ENCODE measurements at places on chromosomes 2 and 18.

GRCh38 chr2:173762864-173763263, 202.3 kb downstream of the SP3 start:
- DNase-seq = no peak
- H3K27me3 ChIP-seq = no peaks in the 10 kb centered on the region
- H3K4me1 ChIP-seq = peaks cover 22% of the 10 kb centered on the region
- no peaks in the 10 kb centered on the region for H3K36me3 ChIP-seq

DNA sequence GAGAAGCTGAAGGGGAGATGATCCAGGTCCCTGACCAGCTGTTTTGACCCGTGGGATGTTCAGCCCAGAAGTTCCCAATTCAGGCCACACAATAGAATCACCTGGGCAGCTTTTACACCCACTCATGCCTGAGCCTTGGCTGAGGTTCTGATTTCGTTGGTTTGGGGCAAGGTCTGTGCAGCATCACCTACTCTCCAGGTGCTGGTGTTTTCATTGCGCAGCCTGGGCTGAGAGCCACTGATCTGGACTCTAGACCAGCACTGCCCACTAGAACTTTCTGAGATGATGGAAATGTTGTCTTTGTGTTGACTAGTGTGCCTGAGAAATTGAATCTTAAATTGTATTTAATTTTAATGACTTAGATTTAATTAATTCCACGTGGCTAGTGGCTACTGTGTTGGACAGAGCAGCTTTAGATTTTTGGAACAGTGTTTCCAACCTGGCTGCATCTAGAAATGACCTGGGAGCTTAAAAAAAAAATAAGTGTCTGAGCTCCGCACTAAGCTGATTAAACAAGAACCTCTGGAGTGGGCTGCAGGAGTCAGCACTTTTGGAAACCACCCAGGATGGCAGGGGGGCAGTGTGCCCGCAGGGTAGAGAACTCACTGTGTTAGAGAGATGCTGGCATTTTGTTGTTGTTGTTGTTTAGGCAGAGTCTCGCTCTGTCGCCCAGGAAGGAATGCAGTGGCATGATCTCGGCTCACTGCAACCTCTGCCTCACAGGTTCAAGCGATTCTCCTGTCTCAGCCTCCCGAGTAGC, 33.7 kb downstream of the DYSF start:
- H3K27ac ChIP-seq = no peak overlapping the region
- no peak for DNase-seq
- no peak overlapping the region for H3K4me3 ChIP-seq
- no peaks in the 10 kb centered on the region for H3K27me3 ChIP-seq
- peaks cover 11% of the 10 kb centered on the region for H3K4me1 ChIP-seq

GRCh38 chr2:46381871-46382270, 84.7 kb downstream of the EPAS1 start:
- no peaks in the 10 kb centered on the region for H3K36me3 ChIP-seq
- no peak for DNase-seq
- peaks cover 3% of the 10 kb centered on the region for H3K4me1 ChIP-seq
- H3K4me3 ChIP-seq = no peak overlapping the region
- peaks cover 47% of the 10 kb centered on the region for H3K27me3 ChIP-seq

- H3K4me1 ChIP-seq = no peaks in the 10 kb centered on the region
- no peaks in the 10 kb centered on the region for H3K36me3 ChIP-seq
- no peak overlapping the region for H3K27ac ChIP-seq
- H3K27me3 ChIP-seq = peaks cover 3% of the 10 kb centered on the region
- DNase-seq = no peak
Measured at GRCh38 chr2:37679072-37679695, 7.7 kb upstream of the CDC42EP3 start.

- no peak overlapping the region for H3K27ac ChIP-seq
- peaks cover 7% of the 10 kb centered on the region for H3K27me3 ChIP-seq
- H3K4me1 ChIP-seq = no peaks in the 10 kb centered on the region
- DNase-seq = no peak
Measured at GRCh38 chr2:112959109-112959812, 18.5 kb upstream of the IL36G start.

- H3K36me3 ChIP-seq = no peaks in the 10 kb centered on the region
- no peak for DNase-seq
- no peaks in the 10 kb centered on the region for H3K27me3 ChIP-seq
- no peaks in the 10 kb centered on the region for H3K4me1 ChIP-seq
- H3K27ac ChIP-seq = no peak overlapping the region
- H3K4me3 ChIP-seq = no peak overlapping the region
Measured at GRCh38 chr2:48902521-48902920, 147.0 kb upstream of the LHCGR start.

GRCh38 chr18:24198461-24198860, 59.6 kb downstream of the CABYR start:
- H3K27ac ChIP-seq = no peak overlapping the region
- no peaks in the 10 kb centered on the region for H3K4me1 ChIP-seq
- no peaks in the 10 kb centered on the region for H3K27me3 ChIP-seq
- no peak overlapping the region for H3K4me3 ChIP-seq

All from cardiac muscle cell (in vitro differentiated cells and primary cell).